ENCODE measurements at places on chromosomes 3 and 15.
A peak's percentile ranks its signal among the peaks of the same experiment; 100 is the strongest.

GRCh38 chr3:188468662-188469061, 314.7 kb downstream of the LPP start:
- no peak for DNase-seq

GRCh38 chr3:103381296-103382079, 946.7 kb downstream of the ZPLD1 start:
- peak; percentile 15 for DNase-seq

DNA sequence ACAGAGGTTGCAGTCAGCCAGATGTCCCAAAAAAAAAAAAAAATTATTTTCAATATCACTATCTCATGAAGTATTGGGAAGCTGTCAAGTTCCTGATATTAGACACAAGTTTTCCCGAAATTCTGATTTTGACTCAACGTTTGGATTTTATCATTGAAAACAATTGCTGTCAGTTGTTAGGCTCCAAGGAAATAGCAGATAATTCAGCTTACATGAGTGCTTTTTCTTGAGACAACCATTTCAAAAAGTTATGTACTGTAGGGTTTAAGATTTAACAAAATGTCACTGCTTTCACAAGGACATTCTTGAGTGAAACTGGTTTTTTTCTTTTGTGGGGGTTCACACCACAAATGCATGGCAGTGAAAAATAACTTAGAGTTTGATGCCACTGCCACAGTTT, 9.3 kb upstream of the SETD5 start:
- DNase-seq, result no peak

- DNase-seq, result no peak
These were observed 58.6 kb downstream of the TMOD3 start for GRCh38 chr15:51887887-51888592.

DNA sequence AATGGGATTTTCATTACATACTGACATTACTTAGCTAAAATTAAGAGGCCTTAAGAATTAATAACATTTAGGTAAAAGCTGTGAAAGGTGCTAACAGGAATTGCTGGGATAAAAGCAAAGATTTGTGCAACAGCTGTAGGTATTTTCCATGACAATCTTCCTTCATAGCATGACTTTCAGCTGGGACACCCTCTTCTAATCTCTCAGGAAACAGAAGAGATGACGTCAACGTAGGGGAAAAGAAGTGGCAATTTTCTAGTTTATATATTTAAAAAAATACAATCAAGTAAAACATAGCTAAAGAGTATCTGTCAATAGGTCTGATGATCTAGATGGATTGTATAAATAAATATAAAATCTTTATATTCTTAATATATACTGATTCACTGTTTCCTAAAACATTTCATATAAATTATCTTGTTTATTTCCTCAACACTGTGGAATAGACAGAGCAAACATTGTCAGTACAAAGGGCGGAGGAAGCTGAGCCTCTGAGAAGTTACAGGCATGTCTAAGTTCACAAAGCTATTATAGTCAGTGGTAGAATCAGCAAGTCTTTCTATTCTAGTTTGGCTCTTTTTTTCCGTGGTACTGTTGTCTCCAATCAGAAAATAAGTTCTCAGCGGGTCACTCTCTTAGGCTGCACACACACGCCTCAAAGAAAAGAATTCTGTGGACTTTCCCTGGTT, 217.0 kb downstream of the P3H2 start:
- DNase-seq, result peak; percentile 21

GRCh38 chr3:134753999-134754742, 40.9 kb upstream of the EPHB1 start:
- no peak for DNase-seq

DNA sequence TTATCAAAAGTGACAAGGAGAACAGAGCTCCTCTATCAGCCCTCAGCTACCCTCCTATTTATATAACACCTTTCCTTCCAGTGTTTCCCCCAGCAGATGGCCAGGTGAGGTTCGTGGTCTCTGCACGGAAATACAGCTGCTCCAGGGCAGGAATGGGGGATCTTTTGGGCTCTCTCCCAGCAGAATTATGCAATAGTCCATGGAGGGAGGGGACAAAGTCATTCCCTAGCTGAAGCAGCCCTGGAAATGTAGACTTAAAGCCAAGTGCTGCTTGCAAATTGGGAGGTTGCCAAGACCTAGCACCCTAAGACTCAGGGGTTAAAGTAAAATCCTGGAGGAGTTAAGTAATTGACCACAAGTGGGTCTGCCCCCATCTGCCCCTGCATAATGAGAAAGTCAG, 256.3 kb downstream of the LRTM1 start:
- DNase-seq, result no peak

DNA sequence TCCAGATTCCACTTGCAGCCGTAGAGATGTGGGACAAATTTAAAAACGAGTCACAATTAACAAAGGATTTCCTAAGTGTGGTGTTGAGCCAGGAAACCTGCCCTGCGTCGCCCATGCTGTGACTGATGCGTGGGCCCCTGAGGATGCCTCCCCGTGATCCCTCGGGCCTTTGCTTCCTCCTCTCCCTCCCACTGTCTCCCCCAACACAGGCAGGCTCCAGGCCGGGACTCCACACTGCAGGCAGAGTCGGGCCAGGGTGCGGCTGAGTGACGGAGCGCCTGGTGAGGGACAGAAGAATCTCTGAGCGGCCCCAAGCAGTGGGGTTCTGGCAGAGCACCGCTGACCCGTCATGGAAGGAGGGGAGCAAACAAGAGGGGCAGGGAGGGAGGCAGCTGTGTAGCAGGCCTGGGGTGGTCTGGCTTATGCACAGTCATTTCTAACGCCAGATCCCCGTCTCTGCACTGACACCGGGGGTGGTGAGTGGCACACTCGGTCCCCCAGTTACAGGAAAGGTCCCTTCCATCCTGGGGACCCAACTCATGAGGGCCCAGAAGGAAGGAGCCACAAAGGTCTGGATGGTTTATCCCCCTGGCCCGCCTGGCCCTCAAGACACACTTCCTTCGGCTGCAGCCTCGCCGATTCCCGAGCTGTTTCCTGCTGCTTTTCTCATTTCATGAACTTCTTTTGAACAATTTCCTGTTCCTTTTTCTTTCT, 91.0 kb downstream of the XXYLT1 start:
- DNase-seq, result no peak

GRCh38 chr3:52456169-52456799, 880 bp downstream of the NISCH start:
- DNase-seq, result no peak

DNA sequence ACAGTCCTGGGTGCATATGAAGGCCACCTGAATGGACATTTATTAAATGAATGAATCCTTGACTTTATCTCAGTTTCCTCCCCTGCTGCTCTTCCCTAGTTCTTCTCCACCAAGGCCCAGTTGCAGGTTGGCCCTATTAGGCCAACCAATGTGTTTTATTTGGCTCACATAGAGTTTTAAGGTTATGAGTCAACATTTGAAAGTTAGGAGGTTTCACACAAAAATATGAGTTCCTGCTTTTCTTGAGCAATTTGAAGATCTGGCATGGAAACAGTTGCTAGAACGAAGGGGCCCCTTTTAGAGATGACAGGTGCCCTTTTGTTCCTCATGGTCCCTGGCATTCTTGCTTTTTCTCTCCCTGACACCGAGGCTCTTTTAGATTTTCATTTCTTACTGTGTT, 83.0 kb upstream of the PDZRN3 start:
- no peak for DNase-seq

- no peak for DNase-seq
These were observed 8.6 kb upstream of the FBN1 start for GRCh38 chr15:48653913-48654670.

GRCh38 chr3:127794402-127794801, 27.9 kb downstream of the MGLL start:
- no peak for DNase-seq

- no peak for DNase-seq
These were observed 121.8 kb downstream of the AGBL1 start for GRCh38 chr15:86201313-86202008.

DNA sequence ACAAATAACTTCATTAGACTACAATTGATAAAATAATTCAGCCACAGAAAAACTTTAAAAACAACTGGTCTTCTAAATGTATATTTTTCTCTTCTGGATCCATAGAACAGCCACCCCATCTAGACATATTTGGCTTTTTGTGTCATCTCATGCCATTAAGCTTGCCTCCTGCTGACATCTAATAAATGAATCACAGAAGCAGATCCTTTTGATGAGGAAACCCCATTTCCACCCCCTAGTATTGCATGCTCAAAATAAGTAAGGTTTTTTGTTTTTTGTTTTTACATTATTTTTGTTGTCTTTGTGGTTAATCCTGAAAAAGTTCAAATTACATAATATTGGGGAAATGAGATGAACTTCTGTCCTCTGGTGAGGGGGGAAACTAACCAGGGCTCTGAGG, 94.8 kb downstream of the DUT start:
- no peak for DNase-seq

DNA sequence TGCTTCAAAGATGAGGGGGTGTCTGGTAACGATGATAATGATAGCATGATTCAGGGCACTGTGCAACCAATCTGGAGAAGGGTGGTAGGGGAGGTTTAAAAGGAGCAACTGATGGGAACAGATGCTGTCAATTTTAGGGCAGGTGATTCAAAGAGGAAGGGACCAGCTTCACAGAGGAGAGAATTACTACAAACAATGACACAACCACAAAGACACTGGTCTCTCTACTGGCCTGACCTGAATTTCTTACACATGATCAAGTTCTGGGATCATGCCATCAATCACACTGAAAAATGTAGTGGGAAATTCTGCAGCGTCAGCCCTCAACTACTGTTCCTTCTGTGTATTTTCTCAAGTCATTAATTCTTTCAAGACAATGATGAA, 2.6 kb upstream of the CDV3 start:
- no peak for DNase-seq

DNA sequence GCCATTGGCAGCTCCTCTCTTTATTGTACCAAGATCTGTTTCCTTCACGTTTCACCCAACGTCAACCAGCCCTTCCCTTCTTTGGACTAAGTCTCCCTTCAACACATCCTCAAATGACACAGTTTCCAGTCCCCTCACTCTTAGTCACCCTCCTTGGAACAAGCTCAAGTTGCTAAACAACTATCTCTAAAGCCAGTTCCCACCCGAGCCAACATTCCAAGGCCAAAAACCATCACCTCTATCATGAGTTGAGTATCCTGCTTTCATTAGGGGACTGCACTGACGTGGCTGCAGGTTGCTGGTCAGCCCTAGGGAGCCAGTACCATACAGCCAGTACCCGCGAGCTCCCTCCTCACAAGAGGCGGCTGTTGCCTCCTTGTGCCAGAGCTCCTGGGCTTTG, 73.8 kb downstream of the LIPC start:
- DNase-seq, result no peak

DNA sequence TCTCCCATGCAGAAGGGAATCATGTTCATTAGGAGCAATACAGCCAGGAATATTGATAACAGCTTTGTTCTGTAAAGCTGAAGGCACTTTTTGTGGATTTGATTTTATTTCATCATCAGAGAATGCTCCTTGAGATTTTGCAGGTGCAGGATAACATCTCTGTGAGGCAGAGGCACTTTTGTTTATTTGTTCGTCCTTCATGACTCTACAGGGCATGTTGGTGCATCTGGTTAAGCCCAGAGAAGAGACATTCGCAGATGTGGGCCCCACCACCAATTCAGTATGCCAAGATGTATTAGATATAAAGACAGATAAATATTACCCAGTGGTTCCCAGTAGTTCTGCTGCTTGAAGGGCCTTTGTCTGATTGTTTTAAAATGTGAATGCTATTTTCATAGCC, 368.1 kb upstream of the SEMA6D start:
- DNase-seq, result no peak

- no peak for DNase-seq
These were observed 449.5 kb upstream of the TBL1XR1 start for GRCh38 chr3:177646749-177647148.

DNA sequence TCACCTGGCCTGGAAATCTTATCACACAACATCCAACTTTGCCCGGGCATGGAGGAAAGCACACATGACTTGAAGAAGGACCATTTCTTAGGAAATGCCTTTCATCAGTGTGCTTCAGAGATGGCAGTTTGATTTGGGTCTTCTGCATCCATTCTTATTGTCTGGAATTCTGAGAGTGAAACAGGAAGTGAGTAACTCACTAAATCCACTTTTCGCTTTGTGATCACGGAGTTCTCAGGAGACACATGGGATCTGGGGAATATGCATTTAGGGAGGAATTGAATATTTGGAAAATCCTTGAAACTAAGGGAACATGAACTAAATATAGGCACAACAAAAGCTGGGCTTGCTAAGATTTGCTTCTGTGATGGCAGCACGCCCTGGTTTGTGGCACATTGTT, 212.5 kb upstream of the FEZF2 start:
- DNase-seq, result no peak

DNA sequence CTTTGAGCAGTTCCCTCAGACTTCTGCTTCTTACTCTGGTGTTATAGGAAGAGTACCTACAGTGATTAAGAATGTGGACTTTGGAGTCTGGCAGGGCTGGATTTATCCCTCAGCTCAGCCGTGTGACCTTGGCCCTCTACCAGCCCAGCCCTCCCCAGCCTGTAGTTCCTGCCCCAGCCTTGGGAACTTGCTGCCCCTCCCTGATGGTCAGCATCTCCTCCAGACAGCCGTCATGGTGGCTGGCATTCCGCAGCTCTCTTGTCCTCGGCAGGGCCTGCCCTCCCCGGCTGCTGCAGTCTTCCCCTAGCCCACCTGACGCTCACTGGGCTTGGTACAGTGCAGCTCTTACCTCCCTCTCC, 21.9 kb upstream of the CPNE9 start:
- DNase-seq, result no peak

- DNase-seq, result no peak
These were observed 36.9 kb downstream of the LRRFIP2 start for GRCh38 chr3:37137516-37137915.

DNA sequence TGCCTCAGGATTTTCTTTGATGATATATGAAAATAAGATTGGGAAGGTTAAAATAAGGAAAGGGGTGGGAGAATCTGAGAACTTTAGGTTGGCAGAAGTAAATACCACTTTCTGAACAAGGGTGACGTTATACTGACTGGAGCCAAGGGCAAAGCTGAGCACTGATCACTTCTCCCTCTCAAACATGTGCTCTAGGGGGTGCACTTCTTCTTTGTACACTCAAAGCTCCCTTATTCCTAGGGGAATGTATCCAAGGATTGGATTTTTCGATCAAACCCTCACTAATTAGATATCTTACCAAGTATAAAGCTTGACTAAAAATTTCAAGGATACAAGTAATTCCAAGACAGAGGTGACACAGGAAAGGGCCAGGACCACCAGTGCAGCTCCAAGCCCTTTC, 243.9 kb upstream of the UMPS start:
- no peak for DNase-seq

DNA sequence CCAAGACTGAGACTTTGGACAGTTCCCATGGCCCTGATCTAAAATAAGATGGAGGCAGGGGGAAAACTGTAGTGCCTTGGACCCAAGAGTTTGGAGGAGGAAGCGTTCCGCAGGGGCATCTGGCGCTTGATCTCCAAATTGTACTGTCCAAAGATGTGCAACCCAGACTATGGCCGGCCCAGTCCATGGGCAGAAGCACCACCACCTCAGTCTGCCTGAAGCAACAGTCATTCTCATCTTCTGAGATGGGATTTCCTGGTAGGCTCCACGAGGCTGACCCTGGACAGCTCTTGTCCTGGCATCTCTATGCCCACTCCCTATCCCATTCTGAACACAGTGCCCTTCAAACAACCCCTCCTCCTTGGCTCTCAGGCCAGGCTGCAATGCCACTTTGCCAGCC, 3.6 kb downstream of the INSYN1 start:
- no peak for DNase-seq

Data from LNCaP clone FGC (cell line).